ENCODE measurements at places on chromosomes 3 and 15. TPM values are rescaled to one million over a fixed set of nuclear protein-coding genes. Genes with fewer than 3 reads are reported as not detected.
A peak's percentile ranks its signal among the peaks of the same experiment; 100 is the strongest.

Gene CDCP1
- total RNA-seq: 0.13 TPM

Gene BCHE
- 25.0 TPM for total RNA-seq

Gene STX19
- total RNA-seq: not detected

Gene CD86
- not detected for total RNA-seq

Gene CGNL1
- 1.1 TPM for total RNA-seq

DNA sequence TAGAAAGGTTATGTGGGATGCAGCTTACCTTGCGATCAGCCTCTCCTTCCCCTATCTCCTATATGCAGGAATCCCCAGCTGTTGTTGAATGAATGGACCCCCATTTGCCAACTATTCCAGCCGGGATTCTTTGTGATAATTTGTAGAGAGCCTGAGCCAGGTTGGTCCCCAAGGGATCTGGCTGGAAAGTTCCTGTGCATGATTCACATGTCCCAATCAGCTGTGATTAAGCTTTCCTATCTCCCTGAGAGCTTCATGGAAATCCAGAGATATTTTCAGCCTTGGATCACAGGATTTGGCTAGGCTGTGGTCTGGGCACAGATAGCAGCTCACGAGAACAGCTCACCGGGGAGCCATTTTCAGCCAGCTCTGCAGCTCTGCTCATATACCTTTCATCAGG is 76.7 kb downstream of the ARNT2 start:
- no peak for DNase-seq

- DNase-seq: no peak
Observed at GRCh38 chr15:28861031-28861534, 12.6 kb upstream of the GOLGA6L7 start.

GRCh38 chr15:59180945-59181600 is 25.6 kb upstream of the LDHAL6B start:
- DNase-seq: no peak

GRCh38 chr3:50202353-50203112 is 2.5 kb upstream of the SLC38A3 start:
- no peak for DNase-seq

DNA sequence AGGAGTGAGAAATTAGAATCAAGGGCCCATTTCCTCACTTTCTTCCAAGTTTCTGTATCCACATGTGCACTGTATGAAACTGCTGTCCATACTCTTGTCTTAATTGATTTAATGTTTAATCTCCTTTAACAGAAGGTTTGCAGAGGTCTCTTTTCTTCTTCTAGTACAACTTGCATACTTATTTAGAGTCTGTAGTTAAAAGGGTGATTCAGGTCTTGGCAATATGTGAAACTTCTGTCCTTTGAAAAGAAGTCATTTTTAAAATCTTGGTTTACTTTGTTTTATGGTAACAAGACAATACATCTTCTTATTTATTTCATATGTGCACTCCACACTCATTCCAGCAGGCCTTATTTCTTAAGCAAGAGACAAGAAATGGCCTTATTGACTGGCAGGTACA is 25.8 kb downstream of the TMEM45A start:
- DNase-seq: no peak

DNA sequence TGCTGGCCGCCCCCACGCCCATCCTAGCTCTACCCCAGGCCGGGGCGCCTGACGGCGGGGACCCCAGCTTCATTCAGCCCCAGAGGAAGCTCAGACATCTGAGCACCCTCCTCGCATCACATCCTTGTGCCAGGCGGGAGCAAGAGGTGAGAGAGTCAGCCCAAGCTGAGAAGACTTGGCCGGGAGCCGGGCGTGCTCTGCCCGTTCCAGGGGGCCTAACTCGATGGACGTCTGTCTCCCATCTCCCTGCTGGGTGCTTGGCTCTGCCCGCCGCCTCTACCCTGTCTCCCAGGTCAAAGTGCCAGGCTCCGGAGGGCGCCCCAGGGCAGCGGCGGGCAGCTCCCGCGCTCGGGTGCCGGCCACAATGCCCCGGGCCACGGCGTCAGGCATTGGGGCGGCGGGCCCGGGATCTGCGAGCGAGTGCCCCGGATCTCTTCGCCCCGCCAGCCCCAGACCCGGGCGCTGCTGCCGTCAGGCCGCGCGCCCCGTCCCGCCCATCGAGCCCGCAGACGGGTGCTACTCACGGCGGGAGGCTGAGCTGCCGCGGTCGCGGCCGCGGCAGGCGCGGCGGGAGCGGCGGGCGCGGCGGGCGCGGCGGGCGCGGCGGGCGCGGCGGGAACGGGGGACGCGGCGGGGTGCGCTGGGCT is 388 bp downstream of the DAPK2 start:
- DNase-seq: no peak

DNA sequence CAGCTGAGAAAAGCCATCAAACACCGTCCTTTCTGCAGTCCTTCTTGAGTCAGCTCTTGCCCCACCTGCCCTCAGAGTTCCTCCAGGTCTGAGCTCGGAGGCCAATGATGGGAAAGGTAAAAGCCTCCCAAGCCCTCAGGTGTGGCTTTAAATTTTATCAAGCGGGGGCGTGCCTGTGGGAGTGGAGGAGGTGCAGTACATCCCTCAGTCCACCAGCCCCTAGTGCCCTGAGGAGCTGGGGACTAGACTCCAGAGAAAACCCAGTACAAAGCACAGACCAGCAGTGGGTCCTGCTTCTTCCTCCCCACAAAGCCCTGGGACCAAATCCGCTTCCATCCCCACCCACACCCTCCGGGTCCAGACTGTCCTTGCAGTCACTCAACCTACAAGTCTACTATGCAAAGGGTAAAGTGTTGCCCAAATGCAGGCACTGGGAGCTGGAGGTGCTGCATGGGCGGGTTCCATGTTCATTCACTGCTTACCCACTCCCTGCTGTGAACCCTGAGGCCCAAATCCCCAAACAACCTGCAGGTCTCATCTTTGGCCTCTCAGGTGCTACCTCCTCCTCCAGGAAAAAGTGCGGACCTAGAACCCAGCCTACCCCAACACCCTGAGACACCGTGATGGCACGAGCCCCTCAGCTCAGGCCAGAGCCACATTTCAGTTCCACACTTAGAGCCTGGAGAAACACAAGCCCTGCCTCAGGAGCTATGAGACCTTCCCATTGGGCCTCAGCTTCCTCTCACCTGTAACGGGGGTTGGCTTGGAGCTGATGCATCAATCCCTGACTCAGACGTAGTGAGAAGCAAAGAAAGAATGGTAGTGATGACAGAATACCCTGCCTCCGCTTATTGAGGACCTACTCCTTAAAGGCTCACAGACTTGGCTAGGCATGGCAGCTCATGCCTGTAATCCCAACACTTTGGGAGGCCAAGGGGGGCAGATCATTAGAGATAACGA is 2.4 kb downstream of the PFKFB4 start:
- no peak for DNase-seq

DNA sequence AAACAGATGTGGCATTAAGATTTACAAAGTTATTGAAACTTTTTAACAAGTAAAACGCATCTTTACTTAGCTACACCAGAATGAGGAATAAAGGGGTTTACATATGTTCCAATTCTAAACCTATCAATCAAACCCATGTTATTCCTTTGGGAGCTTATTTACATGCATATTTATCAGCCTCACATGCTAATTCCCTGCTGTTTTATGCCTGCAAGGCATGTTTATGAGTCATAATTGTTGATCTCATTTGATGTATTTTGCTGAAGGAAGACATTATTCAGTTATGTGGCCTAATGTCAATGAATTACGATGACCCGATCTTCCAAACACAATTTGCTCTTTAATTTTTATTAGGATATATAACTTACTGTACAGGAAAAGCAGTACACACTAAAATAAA is 272.9 kb downstream of the TBC1D5 start:
- DNase-seq: peak; percentile 69

DNA sequence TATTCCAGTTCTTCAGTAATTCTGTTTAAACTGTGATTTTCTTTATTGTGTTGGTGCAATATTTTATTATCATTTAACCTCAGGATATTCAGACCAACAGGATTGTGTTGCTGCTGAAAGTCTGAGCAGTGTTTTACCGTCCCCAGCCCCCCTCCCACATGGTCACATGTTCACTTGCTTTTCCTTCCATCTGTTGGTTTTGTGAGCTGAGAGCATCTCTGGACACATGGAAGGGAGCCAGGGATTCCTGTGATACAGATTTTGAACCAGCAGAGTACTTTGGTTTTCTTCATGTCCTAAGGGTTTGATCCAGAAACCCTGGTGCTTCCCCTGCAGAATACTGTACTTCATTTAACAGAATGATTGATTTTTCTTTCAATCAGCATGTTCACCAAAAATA is 11.9 kb downstream of the ARRDC4 start:
- no peak for DNase-seq

DNA sequence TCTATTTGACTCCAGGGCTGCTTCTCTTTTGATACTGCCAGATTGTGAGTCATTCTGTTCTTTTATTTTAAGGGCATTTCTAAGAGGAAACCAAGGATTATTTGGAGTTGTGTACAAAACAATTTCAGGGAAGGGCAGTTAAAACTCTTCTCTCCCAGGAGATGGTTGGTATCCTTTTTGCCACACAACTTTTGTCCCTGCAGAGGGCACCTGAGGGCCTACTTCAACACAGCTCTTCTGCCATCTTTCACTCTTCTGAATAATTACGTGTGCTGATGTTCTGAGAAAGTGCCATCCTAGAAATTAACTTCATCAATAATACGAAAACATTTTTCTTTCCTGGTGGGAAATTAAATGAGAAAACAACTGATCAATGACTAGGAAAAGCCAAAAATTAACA is 75.7 kb upstream of the GADL1 start:
- DNase-seq: peak; percentile 7

DNA sequence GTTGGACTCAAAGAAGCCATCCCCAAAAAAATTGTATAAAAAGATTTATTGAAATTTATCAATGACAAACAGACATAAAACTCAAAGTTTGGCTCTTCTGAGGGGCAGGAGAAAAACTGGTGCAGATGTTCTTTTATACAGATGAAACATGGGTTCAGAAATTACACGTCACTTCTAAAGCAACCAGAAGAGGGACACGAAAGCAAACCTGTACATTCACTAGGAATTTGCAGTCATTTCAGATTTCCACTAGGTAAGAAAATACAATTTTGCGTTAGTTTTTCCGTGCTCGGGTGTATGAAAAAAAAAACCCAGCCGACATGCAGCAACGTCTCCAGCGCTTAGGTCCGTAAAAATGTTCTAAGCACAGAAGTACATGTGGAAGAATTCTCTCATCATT is 41.8 kb downstream of the ANP32A start:
- no peak for DNase-seq
